ENCODE measurements at places on chromosomes 3 and 15.

GRCh38 chr3:103170651-103171050, 735.8 kb downstream of the ZPLD1 start:
- DNase-seq = no peak

GRCh38 chr3:11661827-11662226, 18.1 kb upstream of the VGLL4 start:
- DNase-seq = peak; percentile 23

DNA sequence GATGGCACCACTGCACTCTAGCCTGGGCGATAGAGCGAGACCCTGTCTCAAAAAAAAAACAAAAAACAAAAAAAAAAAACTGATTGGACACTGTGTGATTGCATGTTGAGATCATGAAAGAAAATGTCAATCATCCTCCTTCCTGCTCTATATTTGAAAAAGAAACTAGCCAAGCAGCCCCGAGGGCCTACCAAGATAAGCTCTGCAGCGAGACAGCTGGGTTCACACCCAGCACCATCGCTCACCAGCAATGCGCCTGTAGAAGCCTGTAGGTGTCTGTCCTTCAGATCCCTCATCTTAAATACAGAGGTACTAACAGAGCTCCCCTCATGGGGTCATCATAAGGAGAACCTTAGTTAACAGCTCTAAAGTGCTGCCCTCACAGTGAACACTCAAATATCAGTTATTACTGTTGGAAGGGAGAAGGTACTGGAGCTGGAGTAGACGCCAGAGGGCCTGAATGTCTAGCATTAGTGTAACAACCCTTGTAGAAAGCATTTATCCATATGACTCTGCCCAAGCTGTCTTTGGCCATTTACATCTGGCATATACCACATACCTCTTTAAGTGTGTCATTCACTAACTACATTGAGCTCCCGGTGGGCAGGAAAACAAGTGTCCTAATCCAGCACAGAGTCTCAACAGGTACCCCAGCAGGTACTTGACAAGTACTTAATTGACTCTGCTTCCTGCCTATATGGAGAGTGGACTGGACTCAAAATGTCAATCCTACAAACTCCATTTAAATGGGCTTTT, 22.9 kb downstream of the MYLK start:
- DNase-seq = no peak

GRCh38 chr3:168070919-168071318, 24.8 kb downstream of the GOLIM4 start:
- no peak for DNase-seq

DNA sequence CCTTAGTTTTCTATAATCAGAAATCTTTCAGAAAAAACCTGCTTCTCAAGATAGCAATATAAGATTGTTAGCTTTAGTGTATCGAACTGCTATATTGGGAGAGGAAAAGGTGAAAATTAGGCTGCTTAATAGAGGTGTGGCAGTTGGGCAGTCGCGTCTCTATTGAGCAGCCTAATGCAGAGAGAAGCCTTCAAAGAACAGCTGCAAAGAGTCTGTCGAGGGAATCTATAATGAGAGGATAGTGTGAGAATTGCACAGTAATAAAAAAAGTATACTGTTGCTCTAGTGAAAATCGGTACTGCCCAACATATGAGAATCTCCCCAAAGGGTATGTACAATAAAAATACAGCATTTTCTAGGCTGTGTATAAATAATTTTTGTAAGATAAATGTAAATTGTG, 184.4 kb downstream of the TCF12 start:
- DNase-seq = no peak

- no peak for DNase-seq
Measured at GRCh38 chr3:99954914-99955644, 137.4 kb downstream of the CMSS1 start.

- no peak for DNase-seq
Measured at GRCh38 chr3:188261011-188261410, 107.1 kb downstream of the LPP start.

All from inflammatory macrophage treated with lipopolysaccharide for 4 hours (primary cell).